NCI-H446 (cell line): ENCODE measurements at places on chromosomes 11 and 22.
A peak's percentile ranks its signal among the peaks of the same experiment; 100 is the strongest.

DNA sequence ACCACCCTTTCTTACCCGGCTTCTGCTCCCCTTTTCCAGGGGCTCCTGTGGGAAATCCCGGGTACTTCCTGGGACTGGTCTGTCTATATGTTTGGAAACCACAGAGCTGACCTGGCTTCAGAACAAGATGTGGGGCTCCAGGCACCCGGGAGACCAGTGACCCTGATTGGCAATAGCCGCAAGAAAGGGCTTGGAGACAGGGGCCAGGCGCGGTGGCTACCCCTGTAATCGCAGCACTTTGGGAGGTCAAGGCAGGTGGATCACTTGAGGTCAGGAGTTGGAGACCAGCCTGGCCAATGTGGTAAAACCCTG is 3.2 kb upstream of the NEAT1 start:
- DNase-seq = no peak

DNA sequence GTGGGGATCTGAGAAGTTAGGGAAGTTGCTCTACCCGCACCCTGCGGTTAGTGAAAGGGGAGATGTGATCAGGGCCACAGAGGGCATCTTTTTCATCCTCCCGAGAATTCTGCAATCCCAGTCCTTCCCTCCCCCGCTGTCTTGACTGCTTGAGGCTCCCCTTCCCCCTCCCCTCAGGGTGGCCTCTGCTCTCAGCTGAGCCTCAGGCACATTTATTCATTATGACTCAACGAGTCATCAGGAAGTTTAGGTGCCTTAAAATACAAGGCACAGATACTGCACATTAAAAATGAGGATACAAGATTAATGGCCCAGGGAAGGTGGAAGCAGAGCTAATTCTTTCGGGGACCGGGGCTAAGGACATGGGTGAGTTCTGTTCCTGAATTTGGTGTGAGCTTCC is 104.0 kb downstream of the CACNA1I start:
- no peak for DNase-seq

DNA sequence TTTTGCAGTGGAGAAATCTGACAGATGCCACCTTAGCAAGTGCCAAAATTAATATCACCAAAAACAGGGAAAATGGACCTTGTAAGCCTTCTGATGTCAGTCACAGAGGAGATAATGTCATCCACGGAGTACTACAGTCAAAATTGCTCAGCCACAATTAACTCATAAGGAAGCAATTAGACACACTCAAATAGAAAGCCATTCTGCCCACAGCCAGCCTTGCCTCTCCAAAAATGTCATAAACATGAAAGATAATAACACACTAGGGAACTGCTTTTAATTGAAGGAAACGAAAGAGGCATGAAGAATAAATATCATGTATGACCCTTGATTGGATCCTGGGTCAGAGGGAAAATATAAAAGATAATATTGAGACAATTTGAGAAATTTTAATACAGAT is 505.6 kb upstream of the API5 start:
- DNase-seq = no peak

DNA sequence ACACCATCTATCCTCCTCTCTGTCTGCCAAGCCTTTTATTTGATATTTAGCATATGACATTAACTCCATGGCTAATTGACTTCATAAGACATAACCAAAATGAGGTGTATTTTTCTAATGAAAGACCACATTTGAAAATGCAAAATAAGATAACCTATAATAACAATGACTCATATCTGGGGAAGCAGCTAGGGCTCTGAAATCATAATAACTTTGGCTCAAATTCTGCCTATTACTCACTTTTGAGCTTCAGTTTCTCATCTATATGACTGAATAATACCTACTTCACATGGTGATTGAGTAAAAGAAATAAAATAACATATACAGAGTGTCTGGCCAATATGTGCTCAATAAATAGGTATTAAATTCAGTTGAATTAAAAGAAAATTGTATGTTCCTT is 1419.8 kb upstream of the TENM4 start:
- DNase-seq = no peak

DNA sequence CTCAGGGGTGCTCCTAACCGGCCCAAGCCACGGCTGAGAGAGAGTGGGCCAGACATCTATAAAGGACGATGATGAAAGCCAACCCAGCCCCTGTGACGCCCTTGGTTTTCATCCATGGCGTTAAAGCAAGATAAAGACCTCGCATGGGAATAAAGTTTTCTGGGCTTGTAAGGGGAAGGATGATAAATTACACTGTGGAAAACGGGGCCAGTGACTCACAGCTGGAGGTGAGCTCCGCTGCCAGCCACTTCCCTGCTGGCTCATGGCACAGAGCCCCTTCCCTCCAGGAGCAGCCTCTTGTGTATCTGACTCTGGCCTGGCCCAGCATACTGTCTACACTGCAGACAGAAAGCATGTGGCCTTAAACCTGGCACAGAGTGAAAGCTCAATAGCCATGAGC is 503.2 kb upstream of the B3GAT1 start:
- DNase-seq = peak; percentile 3

DNA sequence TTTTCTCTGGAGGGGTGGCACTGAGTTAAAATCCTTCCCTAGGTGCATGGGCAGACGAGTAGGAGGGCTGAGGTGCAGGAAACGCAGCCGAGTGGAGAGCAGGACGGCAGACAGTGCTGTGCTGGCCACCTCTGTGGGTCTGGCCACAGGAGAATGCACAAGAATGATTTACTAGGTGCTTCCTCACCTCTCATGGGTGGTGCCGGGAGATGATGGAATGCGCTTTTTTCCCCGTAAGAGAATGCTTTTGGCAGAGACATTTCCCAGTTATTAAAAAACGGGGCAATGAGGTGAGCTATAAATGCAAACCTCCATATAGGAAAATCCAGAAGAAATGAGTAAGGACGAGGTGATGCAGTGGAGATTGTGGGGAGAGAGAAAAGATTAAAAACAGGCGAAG is 86.1 kb downstream of the ADAMTS15 start:
- no peak for DNase-seq

DNA sequence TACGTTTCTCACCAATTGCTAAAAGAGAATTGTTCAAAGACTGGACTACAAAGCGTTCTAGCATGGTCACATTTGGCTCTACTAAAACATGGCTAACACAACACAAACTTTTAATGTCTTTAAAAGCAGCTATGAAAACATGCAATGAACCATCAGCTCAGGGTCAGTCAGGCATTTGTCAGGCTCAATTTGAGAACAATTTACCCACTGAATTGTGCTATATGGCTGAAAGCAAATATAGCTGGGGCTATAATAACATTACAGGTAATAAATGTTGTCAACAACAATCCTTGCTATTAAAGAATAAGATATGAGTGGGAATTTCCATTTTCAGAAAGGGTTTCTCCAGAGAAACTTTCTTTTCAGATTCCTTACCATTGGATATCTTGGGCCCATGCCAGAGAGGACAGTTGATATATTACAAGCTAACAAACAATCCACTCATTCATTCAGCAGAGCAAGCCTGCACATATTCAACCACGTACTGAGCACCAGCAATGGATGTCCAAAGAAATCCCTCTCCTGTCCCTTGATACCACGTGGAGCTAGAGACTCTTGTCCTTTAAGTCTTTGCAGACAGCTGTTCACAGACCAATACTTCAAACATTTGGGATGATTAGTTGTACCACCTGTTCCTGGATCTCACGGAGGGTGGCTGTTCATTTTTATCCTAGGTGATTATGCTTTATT is 82.5 kb upstream of the DDI1 start:
- DNase-seq = peak; percentile 34

GRCh38 chr22:49786976-49787706 is 40.5 kb downstream of the BRD1 start:
- DNase-seq = no peak

DNA sequence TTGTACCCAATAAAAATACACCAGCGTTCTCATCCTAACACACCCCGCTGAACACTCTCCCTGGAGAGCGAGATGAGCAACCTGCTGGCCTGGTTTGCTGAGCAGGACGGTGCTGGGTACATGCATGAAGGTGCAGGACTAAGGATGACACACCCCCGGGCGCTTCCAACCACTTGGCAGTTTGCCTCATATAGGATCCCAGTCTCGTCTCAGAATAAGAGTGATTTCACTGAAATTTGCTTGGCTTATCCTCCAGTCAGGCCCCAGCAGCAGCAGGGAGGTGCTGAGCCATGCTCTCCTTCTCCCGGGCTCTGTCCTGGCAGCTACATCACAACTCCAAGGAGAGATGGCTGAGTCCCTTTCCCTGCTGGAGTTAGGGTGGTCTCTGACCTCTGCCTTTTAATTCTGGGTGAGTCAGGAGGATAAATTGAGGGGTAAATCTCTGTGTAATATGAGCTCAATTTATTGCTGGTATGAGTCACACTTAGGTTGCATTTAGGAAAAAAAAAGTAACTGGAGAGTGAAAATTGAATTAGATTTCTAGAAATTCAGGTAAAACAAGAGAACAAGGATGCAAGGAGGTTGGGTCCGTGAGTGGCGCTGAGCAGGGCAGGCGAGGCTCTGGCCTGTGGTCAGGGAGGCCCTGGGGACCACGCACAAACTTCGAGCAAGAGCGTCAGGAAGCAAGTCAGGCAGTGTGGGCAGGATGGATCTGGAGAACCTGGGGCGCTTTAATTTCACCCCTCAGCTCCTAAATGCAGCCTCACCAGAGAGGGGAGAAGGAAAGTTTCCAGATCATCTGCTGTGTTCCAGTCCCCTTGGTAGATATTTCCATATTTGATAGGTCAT is 974.0 kb downstream of the TBC1D22A start:
- DNase-seq = no peak

GRCh38 chr22:44357966-44358465 is 45.3 kb upstream of the SHISAL1 start:
- DNase-seq = no peak

DNA sequence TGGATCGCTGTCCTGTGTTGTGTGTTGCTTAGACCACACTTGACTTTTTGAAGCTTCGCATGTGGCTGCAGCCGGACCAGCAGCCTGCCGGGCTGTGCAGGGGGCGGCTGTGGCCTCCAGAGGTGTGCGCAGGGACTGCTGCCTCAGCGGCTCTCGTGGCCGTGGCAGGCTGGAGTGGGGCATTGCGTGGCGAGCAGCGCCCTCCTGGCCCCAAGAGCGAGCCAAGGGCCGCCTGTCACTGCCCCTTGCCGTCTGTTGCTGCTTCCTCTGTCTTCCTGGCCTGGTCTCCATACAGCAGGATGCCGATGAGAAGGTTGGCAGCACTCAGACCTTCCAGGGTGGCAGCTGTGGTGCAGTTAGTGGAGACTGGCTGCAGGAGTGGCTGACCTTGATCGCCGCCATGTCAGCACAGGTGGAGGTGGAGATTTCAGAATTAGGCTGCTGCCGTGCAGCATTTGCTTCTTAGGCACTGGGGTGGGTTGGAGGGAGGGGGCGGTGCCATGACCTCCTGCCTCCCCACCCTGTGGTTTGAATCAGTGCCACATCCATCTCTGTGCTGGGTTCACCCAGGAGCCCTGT is 34.0 kb downstream of the MUC6 start:
- DNase-seq = no peak

- DNase-seq = peak; percentile 84
Observed at GRCh38 chr11:32052215-32052614, 38.7 kb upstream of the RCN1 start.

GRCh38 chr11:117560780-117561530 is 233.3 kb downstream of the CEP164 start:
- peak; percentile 38 for DNase-seq

GRCh38 chr11:44556735-44557409 is 8.6 kb upstream of the CD82 start:
- DNase-seq = peak; percentile 66

GRCh38 chr22:30876915-30877553 is 91.5 kb downstream of the MORC2 start:
- DNase-seq = peak; percentile 87

DNA sequence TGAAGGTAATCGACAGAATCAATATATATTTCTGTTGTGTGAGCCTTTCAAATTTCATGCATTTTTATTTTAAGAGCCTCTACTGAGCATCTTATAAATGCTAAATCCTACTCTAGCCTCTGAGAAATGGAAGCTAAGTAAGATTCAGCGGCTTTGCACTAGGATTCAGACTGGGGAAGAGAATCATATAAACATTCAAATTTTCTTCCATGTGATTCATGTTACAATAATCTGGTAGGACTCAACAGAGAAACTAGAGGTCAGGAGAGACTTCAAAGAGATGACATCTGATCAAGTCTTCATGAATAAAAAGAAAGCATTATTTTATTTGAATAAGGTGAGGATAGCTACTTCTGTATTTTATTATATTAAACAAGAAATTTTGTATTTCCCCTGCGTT is 538.9 kb downstream of the DLG2 start:
- no peak for DNase-seq

DNA sequence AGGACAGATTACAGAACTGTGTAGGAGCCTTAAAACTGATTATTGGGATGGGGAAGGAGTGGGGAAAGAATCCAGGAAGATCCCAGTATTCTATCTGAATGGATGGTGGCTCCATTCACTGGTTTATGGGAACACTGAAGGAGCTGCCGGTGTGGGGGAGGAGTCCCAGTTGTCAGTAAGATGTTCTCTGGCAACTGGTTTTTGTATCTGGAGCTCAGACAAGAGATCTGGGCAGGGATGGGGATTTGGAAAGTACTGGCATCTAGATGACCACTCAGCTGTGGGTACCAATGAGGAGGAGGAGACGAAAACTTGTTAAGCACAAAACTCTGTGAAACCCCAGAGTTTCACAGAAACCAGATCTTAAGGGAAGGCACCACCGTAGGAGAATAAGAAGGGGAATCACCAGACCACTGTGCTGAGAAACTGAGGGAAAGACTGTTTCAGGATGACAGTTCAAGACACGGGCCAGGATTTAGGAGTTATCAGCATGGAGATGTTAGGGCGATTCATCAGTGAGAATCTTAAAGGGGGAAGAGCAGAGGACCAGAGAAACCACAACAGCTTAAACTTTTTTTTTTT is 28.1 kb downstream of the LDLRAD3 start:
- no peak for DNase-seq

DNA sequence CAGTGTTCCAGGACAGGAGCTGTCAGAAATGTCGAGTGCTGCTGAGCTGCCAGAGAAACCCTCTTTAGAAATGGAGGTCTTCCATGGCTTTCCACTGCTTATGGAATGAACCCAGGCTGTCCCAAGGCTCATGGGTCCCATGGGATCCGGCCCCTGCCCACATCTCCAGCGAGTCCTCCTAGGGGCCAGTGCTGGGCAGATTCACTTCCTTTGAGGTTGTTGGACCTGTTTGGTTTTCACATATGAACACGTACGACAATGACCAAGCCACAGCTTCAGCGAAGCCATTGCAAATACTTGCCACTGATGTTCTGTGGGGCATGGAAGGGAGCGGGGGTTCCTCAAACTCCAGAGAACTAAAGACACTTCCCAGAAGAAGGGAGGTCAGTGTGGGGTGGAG is 483.3 kb downstream of the TBC1D22A start:
- DNase-seq = no peak

- no peak for DNase-seq
Observed at GRCh38 chr11:86753459-86753858, 46.9 kb upstream of the PRSS23 start.

GRCh38 chr11:47002390-47002789 is 65.8 kb downstream of the CSTPP1 start:
- no peak for DNase-seq

- no peak for DNase-seq
Observed at GRCh38 chr11:45858751-45859398, 11.6 kb downstream of the CRY2 start.
